ENCODE measurements at places on chromosomes 7 and 10.

DNA sequence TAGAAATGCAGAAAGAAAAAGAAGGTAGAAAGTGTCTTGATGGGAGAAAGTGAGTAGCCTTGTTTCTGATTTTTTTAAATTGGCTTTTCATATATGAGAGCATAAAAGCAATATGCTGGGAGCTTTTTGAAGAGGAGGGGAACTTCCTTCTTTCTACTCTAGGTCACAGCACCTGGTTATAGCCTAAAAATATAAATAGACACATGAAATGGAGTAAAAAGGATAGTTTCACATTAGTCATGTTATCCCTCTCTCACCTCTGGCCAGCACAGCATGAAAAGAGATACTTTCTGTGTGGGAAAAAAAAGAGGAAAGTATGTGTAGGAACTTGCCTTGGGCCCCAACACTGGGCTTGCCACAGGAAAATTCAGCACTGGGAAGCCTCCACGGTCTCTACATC, 292.2 kb upstream of the ZWINT start:
- no peak for DNase-seq

- DNase-seq, result no peak
These were observed 31.8 kb upstream of the SFTPD start for GRCh38 chr10:79980711-79981110.

GRCh38 chr10:108275895-108276685, 1111.6 kb upstream of the SORCS1 start:
- no peak for DNase-seq

GRCh38 chr7:158828133-158829020, 932 bp downstream of the ESYT2 start:
- DNase-seq, result peak; percentile 47

GRCh38 chr7:144069511-144069910, at the start of gene OR2A25:
TSS of gene OR2A25 (plus strand) at chr7:144069811. CDS start at chr7:144074220, 4,409 bp downstream.
- no peak for DNase-seq

- no peak for DNase-seq
These were observed 26.2 kb downstream of the IDE start for GRCh38 chr10:92547676-92548075.

DNA sequence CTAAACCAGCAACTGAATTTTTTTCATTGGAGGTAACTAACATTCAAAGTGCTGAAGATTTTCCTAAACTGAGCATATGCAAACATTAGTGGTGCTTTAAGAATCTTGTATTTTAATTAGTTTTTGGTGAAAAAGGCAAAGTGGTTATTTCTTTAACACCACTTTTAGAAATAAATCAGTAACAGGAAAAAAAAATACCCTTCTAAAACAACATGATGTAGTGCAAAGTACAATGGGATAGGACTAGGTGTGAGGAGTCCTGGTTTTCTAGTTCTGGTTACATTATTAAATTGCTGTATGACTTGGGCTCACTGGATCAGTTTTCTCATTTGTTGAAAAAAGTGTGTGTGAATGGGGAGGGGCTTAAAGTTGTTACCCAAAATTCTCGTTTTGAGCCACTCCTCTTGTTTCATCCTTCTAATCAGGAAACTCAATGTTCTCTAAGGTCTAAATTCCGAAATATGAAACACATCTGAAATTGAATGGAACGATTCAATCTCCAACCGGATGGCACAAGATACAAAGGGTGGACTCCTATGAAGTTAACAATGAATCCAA, 1.8 kb downstream of the WASL start:
- peak; percentile 17 for DNase-seq

DNA sequence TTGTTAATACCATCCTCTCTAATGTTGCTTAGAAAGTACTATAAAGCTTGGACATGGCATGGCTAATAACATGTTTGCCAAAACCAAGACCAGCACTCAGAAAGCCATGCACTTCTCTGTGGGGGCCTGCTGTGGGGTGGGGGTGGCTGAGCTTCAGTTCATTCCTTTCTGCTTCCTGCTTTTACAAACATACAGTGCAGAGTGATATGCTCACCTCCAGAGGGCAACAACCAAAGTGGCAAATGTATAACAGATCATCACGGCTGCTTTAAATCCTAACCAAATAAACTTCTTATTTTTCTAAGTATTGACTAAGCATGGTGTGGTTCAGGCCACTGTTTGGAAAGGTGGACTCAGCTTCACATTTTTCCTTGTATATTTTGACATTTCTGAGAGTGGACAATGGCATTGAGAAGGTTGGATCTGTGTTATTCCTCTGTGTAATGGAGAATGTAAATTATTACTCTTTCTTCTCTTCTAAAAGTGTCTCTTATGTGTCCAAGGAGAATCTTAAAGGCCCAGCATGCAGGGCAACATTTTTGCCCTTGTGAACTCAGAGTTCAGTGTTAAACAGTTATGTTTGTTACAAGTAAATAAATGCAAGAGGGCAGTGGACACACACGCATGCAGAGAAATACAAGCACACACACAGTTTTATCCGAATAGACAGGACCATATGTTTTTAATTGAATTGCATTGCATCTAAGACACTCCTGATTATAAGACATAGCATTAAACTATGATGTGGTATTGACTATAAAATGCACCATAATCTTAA, 186.1 kb downstream of the HERPUD2 start:
- DNase-seq, result peak; percentile 6

DNA sequence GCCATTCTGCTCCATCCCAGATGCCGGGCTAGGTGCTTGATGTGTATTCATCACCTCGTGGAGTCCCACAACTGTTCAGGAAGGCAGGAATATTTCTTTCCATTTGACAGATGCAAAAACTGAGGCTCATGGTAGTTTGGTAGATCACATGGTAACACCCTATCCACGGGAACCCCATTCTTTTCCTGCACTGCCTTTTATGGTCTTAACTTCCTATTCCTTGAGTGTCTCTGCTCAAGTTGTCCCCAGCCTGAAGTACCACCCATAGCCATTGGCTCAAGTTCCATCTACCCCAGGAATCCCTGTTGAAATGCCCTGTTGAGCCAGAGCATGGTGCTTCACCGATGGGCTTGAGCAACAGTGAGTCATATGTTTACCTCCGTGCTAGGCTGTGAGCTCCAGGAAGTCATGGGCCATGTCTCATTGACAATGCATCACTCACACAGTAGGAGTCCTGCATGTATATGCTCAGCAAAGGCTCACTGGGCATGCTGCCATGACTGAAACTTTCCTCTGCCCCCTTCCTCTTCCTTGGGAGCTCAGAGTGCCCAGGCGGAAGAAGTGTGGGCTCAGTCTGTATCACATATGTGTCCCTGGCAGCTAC, 71.7 kb upstream of the ADAM12 start:
- DNase-seq, result peak; percentile 27

DNA sequence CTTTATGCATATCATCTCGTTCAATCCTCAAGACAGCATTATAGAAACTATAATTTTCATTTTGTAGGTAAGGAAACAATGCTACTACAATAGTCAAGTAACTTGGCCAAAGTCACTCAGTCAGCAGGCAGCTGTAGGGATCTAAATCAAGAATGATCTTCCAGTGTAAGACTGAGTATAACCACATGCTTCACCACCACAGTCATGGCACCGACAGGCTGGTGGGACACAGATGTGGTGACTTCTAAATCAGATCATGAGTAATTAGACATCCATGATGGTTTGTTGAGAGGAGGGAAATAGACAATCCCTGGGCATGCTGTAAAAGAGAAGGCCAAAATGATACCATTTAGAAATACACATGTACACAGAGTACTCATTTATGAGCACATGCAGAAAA, 84.1 kb upstream of the ASAH2 start:
- DNase-seq, result no peak

GRCh38 chr7:38822549-38822948, 86.4 kb downstream of the VPS41 start:
- DNase-seq, result no peak

GRCh38 chr10:88157981-88158465, 294.6 kb downstream of the PTEN start:
- DNase-seq, result peak; percentile 57

DNA sequence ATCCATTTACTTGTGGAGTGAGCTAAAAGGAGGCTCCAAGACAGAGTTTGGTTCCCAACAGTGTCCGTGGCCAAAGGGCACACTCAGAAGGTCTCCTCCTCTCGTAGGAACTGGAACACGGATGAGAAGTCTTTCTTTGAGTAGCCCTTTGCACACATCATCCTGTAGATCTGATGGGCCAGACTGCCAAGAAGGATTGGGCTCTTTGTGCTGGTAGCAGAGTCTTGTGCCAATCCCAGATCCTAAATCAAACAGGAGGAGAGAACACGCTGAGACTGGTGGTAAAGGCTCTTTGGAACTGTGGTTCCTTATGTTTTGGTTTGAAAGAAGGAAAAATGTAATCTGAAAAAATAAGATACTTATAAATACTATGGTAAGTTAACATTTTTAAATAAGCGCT, 136.6 kb downstream of the HIBADH start:
- no peak for DNase-seq

DNA sequence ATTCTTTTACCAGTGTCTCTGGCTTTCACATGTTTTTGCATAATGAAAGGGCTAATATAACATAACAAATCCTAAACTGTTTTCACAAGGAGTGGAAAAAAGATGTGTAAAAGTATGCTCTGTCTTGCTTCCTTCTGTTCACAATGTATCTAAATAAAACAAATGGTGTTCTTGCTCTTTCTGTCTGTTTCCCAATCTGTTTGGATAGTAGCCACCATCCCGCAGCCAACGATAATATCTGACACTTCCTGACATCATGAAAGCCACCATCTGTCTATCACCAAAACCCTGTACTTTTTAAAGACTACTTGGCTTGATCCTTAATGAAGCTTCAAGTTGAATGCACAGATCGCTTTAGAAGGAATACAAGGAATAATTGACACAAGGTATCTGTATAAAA, 246.2 kb downstream of the ETV1 start:
- DNase-seq, result no peak

DNA sequence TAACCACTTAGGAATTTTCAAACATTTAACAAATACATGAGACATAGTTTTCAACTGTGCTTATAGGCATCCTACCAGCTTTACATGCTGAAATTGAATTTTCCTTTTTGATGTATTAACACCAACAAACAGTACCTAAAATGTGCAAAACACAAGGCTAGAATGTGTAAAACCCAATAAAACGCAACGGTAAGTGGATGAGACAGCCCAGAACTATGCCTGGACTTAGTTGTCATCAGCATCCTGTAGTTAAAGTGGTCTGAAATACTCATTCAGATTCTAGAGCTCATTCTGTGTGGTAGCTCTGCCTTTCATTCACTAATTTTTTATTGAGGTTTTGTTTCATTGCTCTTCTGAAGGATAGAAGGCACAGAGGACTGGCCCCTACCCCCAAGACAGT, 137.1 kb downstream of the BMPER start:
- DNase-seq, result no peak

- DNase-seq, result no peak
These were observed 609.6 kb downstream of the PARD3 start for GRCh38 chr10:34205452-34205851.

- no peak for DNase-seq
These were observed 54.5 kb upstream of the TOMM7 start for GRCh38 chr7:22876986-22877729.
